GM23248 (cell line): ENCODE measurements at places on chromosomes 4 and X.

DNA sequence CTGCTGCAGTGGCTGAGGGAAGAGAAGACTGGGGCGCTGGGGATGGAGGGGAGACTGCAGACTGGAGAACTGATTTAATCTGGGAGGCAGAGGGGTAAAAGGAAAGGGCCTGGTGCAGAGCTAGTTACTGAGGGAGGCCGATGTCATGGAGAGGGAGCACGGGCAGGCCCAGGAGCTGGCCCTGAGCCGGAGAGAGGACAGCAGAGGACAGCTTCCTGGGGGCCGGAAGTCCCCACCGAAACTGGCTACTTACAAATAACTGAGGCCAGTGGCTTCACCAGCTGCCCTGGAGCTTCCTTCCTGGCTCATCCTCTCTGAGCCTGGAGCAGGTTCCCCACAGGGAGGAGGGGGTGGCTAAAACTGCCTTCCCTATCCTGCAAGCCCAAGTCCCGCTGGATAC lies 26.9 kb downstream of the NSG1 start:
- DNase-seq = no peak

DNA sequence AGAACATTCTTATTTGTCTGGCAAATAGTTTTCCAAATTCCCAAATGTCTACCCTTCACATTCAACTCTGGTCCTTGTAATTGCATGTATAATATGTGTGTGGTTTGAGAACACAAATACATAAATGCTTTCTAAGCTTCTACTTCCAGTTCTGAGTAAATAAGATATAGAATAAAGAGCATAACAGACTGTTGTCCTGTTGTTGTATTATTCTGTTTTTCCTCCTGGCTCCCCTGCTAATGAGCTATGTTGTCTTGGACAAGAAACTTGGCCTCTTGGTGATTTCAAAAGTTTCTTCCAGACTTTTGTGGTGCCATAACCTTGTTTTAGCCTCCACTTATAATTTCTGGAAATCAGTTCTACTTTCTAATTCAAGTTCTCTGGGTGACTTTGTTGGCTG lies 75.3 kb upstream of the USP38 start:
- no peak for DNase-seq

DNA sequence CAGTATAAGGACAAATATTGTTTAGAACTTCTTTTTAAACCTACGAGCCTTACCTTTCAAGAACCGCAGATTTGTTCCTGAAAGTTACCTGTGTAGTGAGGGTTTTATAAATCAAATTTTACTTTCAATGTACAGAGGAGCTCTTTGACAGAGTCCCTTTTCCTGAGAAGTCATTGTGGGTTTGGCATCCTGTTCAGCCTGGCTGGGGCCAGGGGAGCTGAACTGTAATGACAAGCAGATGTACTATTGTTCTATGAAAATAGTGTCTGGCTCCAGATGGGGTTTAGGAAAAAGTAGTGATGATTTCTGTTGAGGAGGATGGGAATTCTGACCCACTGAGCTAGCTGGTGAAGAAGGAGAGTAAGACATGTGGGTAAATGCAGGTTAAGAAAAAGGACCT lies 196.2 kb upstream of the PGRMC2 start:
- DNase-seq = peak; percentile 74

DNA sequence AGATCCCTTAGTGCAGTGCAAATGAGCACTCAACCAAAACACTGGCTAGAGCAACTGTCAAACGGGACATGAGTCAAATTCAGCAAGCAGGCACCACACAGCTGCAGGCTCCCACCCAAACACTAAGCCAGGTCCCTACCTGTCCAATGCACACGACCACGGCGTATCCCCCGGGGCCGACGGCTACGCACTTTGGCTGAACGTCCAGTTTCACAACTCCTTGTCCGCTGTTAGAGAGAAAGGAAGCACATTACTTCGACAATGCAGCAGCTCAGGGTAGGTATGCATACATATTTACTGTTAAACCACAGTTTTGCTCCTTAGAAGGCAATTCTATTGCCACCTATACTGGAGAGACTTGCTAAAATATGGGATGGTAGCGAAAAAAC lies 35.4 kb downstream of the WDR1 start:
- no peak for DNase-seq

- no peak for DNase-seq
Observed at GRCh38 chrX:46876901-46877300, 35.3 kb upstream of the JADE3 start.

- DNase-seq = peak; percentile 44
Observed at GRCh38 chr4:144449611-144450010, 196.3 kb upstream of the HHIP start.

DNA sequence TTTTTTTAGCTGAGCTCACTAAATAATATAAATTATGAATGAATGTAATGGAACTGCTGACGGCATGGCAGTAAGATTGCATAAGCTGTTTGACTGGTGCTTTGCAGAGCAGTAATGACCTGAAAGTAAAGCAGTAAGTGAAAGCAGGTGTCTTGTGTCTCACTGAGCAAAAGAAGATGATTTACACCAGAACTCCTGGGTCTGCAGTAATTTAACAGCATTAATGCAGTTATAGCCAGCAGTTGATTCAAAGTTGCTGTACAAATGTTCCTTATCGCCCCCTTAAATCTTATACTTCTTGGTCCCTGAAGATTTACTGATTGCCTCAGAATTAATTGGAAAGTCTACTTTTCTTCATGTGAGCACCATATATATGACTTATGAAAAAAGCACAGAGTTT lies 187.7 kb downstream of the DCTD start:
- no peak for DNase-seq

DNA sequence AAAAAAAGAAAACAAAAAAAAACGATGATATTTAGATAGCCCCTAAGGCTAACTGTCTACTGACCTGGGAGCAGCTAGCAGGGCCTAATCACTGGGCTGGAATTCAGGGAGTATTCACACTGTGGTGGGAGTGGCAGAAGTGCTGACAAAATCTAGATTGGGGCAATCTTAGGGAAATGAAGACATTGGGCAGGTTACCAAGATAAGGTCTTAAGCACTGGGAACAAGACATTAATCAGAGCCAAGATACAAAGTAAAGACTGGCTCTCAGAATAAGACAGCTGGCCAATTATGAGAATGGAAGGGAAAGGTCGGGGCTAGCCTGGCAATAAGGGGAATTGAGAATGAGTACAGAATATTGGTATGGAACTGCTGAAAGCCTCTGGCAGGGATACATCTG lies 100.2 kb upstream of the GRIA3 start:
- DNase-seq = peak; percentile 36

DNA sequence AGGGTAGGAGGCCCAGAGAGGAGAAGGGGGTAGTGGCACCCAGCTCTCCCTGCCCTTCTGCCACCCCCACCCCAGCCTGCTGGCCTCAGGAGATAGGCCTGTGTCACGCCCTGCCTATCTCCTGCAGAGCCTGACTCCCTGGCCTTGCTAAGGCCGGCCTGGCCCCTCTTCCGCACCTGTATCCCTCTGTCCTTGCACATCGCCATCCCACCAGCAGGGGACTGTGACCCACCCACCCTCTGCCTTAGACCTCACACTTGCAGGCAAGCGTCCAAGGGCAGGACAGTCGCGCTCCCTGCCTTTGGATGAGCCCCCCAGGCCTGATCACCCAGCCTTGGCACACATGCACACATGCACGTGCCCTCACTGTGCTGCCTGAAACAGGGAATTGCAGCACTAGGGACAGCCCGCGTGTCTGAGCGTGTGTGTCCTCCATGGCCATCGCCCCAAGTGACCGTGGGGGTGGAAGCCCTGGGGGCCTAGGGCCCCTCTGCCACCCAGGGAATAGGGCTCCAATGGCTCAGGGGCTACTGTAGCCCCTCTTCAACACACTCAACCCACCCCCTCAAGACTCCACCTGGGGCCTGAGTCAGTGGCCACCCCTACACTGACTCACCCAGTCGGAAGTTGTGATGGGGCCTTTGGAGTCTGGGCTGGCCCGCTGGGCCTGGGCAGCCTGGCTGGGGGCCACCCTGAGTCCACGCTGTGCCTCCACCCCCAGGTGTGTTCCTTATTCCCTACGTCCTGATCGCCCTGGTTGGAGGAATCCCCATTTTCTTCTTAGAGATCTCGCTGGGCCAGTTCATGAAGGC lies 2.1 kb downstream of the SLC6A8 start:
- DNase-seq = peak; percentile 52

DNA sequence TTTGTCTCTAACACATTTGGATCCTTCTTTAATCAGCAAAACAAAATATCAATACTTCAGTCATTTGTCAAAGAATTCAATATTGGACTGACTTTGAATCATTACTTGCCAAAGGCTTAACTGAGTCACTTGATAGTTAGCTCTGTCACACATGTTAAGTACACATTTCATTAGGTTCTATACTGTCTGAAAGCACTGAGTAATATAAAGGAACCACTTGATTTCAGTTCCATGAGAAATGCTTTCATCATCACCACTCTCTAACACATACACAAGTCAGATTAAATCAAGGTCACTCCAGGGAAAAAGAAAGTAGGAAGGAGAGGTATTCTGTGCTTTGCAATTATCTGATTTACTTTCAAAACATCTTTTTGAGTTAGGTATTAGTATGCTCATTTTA lies 1233.1 kb downstream of the C4orf33 start:
- no peak for DNase-seq

- DNase-seq = peak; percentile 26
Observed at GRCh38 chrX:132071254-132071653, 48.2 kb downstream of the STK26 start.

- DNase-seq = peak; percentile 93
Observed at GRCh38 chr4:99404595-99405287, 30.4 kb downstream of the ADH7 start.

DNA sequence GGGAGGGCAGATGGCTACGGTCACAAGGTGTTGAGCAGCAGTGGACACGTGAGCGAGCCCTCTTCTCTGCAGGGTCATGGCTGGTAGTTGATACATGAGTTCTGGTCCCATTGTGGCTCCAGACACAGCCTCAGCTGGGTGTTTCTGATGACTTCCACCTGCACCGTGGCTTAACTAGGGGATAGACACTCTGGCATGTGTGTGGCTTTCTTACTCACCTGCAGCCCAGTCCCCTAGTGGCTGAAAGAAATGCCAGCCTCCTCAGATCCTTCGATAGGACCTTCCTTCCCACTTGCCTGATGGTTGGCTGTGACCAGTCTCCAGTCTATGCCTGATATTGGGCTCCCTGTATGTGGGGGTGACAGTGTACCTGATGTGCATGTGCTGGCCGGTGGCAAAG lies 5.0 kb downstream of the GPR78 start:
- DNase-seq = no peak

GRCh38 chr4:89582756-89583505 lies 254.0 kb downstream of the SNCA start:
- no peak for DNase-seq

GRCh38 chrX:758917-759316 lies 128.3 kb downstream of the SHOX start:
- DNase-seq = no peak

GRCh38 chr4:113707048-113707447 lies 54.5 kb downstream of the CAMK2D start:
- DNase-seq = peak; percentile 79

- no peak for DNase-seq
Observed at GRCh38 chrX:23731951-23732350, 11.1 kb downstream of the ACOT9 start.

- DNase-seq = no peak
Observed at GRCh38 chrX:39616098-39616729, 481.5 kb downstream of the BCOR start.

- DNase-seq = no peak
Observed at GRCh38 chr4:47104986-47105385, 73.6 kb downstream of the GABRB1 start.

GRCh38 chr4:24472161-24472510 lies 112.2 kb downstream of the DHX15 start:
- DNase-seq = no peak

GRCh38 chrX:34218063-34218462 lies 85.9 kb upstream of the FAM47A start:
- DNase-seq = no peak

DNA sequence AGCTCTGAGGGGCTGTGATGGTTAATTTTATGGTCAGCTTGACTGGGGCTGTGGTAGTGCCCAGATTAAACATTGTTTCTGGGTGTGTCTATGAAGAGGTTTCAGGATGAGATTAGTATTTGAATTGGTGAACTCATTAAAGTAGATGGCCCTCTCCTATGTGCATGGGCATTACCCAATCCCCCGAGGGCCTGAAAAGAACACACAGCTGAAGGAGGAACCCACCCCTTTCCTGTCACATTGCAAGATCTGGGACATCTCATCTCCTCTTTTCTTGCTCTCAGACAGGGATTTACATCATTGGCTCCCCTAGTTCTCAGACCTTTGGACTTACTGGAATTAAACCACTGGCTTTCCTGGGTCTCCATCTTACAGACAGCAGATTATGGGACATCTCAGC lies 29.4 kb upstream of the NDP start:
- no peak for DNase-seq

- peak; percentile 12 for DNase-seq
Observed at GRCh38 chrX:2397229-2398063, 103.3 kb downstream of the DHRSX start.

- DNase-seq = peak; percentile 68
Observed at GRCh38 chrX:106897259-106897658, 5.9 kb downstream of the RIPPLY1 start.

DNA sequence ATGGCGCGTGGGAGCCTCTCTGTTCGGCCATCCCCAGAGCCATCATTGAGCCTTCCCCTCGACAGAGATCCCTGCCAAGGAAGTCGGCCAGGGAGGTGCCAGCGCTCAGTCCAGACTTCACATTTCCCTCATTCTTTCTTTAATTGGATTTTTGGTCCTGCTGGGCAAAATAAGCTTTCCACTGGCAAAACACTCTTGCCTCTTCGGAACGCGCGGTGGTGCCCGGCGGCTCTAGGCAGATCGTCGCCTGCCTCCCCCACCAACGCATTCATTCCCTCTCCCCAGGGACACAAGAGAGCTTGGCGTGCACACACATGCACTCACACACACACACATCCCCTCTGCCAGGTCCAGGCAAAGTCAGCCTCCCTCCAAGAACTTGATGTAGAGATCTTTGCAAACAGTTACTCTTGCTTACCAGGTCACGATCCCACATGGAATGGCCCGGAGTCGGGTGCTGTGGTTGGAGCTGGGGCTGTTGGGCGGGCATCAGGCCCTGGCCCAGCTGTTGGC lies 257.1 kb downstream of the BCOR start:
- DNase-seq = no peak
